ENCODE measurements at places on chromosomes 16 and 17.

GRCh38 chr16:8908810-8909468, 26.8 kb downstream of the LITAFD start:
- DNase-seq, result no peak

GRCh38 chr16:77424871-77425604, 9.8 kb downstream of the ADAMTS18 start:
- no peak for DNase-seq

GRCh38 chr17:44848257-44848795, 643 bp downstream of the HIGD1B start:
- no peak for DNase-seq

DNA sequence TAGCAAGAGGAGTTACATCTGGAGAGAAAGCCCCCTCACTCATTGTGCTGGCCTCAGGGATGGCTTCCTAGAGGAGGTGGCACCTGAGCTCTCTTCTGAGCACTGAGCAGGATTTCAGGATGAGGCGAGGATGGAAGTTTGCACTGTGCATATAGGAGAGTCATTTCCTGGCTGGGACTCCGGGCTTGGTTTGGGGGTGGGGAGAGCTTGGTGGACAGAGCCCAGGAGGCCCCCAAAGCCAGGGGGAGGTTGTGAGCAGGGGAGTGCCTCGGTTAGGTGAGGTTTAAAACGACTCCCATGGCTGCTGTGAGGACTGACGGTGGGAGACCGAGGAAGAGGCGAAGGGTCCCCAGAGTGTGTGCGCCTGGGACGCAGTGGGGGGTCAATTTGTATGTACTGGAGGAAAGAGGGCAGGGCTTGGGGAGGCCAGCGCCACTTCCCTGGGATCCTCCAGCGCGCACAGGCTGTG, 1.2 kb downstream of the CAMKK1 start:
- no peak for DNase-seq

DNA sequence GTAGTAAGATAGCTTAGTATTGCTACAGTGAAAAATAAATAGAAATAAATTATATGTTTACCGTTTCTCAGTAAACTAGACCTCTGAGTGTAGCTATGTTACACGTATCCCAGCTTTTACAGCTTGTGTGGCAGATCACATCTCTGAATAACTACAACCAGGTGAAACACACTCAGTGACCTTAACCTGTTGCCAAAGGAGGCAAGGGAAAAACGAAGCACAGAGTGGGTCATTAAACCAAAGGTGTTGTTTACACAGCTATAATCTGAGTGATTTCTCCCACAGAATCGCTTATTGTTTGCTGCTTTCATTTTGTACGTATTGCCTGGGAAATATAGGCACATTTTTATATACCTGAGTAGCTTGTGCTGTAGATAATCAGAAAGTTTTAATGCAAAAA, 688.2 kb upstream of the KIF2B start:
- DNase-seq, result no peak
